ENCODE measurements at places on chromosomes 16 and 17.

DNA sequence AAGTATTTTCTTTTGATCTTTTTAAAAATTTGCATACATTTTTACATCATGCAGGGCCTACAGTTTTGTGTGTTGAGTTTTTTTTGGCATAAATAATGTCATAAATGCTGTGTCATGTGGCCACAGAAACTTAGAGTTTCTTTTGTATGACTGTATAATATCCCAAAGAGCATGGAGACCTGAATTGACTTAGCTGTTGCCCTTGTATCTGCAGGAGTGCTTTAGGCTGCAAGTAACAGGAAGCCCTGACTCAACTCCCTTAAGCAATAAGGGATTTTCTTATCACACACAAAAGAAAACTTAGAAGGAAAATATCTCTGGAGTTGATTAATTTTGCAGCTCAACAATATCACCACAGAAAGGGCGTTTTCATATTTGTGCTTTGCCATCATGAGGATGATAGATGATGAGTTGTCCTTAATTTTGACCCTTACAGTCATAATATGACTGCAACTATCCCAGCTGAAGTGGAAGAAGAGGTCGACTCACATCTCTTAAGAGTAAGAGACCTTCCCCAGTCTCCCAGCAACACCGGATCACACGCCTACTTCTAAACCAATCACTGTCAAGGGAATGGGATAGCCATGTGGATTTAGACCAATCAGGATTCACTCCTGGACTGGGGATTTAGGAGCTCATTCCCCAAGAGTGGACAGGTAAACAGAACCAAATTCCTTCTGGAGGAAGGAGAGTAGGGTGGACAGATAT is 138.9 kb downstream of the GSG1L start:
- DNase-seq, result no peak

DNA sequence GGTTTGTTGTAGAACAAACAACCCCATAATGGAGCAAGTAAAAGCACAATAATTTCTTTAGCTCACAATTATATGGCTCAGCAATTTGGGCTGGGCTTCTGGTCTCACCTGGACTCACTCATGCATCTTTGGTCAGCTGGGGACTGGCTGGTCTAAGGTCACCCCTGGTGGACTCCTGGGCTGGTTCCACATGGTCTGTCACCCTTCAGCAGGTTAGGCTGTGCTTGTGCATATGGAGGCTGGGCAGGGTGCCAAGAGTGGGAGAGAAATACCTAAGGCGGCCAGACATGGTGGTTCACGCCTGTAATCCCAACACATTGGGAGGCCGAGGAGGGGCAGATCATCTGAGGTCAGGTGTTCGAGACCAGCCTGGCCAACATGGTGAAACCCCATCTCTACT is 27.0 kb upstream of the SMURF2 start:
- DNase-seq, result no peak

- no peak for DNase-seq
Observed at GRCh38 chr17:2122641-2123302, 67.9 kb downstream of the HIC1 start.

DNA sequence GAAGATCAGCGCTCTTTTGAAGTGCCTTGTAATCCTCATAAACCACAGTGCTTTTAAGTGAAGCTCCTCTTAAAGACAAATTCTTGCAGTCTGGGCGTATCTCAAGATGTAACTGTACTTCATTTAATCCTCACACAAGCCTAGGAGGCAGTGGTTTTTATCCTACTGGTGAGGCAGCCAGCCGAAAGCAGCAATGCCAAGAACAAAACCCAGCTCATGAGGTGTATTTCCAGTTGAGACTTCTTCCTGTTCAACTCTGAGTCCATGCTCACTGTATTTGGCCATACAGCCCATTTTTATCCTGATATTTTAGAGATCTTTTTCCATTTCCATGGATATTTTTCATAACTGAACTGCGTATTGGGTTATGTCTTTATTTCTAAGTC is 13.7 kb downstream of the CTRB2 start:
- no peak for DNase-seq

DNA sequence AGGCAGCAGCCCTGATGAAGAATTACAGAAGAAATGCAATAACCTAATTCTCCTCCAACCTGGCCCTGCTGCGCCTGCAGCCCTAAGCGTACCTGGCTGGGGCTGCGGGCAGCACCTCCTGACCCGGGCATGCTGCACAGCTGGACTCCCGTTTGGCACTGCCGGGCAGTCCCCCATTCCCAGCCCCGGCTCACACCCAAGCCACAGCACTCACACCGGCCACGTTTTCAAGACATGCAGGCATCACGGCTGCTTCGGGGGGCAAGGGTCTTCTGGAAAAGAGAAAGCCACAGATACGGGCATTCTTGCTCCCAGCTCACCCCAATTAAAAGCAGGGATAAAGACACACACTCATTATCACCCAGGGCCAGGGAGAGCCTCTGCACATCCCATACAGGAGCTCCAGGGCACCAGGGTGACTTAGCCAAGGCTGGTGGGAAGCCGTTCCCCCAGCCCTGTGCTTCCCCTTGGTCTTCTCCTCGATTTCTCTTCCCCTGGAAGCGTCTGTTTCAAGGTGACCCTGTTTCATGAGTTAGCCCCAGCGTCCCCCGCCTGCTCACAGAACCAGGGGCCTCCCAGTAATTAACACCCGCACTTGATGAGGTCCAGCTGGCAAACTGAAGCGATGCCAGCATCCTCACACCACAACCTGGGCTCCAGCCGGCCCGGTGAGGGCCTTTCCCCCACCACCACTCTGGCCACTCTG is 216.7 kb downstream of the C16orf78 start:
- DNase-seq, result no peak

DNA sequence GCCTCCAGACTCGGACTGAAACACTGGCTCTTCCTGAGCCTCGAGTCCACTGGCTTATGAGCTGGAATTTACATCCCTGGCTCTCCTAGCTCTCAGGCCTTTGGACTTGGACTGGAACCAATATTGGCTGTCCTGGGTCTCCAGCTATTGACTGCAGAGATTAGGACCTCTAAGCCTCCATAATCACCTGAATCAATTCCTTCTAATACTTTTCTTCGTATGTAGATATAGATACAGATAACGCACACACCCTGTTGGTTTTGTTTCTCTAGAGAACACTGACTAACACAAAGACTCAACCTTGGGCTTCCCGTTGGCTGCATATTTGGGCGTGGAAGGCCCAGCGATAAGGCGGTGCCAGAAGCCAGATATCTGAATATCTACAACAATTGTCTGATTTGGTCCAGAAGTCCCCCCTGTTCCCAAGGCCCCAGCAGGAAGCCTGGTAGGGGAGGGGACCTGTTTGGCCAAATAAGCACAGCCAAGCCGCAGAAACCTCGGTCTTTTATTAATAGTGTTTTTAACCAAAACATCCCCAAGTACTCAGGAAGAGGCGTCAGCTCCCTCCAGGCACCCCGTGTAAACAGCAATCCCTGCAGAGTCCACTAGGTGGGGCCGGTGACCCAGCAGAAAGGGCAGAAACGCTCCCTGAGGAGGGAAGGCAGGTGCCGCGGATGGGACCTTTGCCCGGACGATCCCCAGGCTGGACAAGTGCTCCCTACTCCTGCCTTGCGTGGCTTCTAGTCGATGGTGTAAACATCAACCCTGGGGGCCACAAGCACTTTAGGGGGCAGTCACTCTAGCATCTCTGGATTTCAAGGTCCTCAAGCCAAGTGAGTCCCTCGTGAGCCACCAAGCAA is 57.0 kb downstream of the ABR start:
- peak; percentile 78 for DNase-seq

DNA sequence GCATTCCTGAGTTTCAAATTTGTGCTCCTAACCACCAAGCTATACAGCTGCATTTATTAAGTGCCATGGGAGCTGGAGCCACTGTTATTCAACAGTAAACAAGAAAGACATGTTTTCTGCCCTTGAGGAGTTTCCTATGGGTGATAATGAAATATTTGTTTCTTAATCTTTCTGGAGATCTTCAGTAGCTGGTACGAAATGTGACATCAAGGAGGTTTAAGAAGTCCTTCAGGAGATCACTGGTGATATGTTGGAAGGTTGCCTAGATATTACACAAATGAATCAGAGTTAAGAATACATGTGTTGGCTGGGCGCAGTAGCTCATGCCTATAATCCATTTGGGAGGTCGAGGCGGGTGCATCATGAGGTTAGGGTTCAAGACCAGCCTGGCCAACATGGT is 14.9 kb downstream of the RHOT1 start:
- DNase-seq, result no peak

DNA sequence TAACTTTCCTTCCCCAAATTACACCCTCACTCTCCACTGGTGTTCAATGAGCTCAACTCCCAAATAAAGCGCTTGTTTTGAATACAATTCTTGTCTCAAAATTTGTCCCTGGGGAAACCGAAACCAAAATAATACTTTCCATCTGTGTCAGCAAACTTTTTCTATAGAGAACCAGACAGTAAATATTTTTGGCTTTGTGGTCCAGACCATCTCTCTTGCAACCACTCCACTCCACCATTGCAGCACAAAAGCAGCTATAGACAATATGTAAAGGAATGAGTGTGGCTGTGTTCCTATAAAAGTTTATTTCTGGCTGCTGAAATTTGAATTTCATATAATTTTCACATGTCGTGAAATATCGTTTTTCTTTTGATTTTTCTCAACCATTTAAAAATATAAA is 84.6 kb upstream of the ERCC4 start:
- DNase-seq, result no peak

DNA sequence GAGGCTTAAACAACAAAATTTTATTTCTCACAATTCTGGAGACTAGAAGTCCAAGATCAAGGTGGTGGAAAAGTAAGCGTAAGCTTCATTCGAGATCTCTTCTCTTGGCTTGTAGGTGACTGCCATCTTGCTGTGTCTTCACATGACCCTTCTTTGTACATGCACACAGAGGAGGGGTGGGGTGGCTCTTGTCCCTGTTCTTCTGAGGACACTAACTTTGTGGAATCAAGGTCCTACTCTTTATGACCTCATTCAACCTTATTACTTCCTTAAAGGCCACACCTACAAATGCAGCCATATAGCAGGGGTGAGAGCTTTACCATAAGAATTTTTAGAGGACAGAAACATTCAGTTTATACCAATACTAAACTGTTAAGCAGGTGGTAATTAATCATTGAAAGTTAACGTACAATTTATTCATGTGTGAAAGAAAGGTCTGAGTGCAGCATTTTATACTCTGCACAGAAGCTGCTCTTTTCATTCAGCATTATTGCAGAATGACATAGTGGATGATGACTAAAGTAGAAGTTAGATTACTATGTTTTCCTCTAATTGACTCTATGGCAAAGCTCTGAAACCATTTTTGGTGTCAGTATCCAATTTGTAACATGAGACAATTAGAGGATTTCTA is 139.9 kb upstream of the HLF start:
- DNase-seq, result no peak

Data from right kidney (tissue), 9 donors.